Stimulated activated CD8-positive, alpha-beta memory T cell treated with anti-CD3 and anti-CD28 coated beads, Interleukin-4, amount 100 ng/mL, for 1 hour (primary cell): ENCODE measurements at places on chromosomes 6 and 20.

- no peak for DNase-seq
Observed at GRCh38 chr20:62269871-62270270, 31.6 kb downstream of the OSBPL2 start.

GRCh38 chr6:158475344-158476302, 84.3 kb upstream of the TMEM181 start:
- no peak for DNase-seq

GRCh38 chr6:71289039-71289801, 609 bp downstream of the OGFRL1 start:
- DNase-seq: no peak

DNA sequence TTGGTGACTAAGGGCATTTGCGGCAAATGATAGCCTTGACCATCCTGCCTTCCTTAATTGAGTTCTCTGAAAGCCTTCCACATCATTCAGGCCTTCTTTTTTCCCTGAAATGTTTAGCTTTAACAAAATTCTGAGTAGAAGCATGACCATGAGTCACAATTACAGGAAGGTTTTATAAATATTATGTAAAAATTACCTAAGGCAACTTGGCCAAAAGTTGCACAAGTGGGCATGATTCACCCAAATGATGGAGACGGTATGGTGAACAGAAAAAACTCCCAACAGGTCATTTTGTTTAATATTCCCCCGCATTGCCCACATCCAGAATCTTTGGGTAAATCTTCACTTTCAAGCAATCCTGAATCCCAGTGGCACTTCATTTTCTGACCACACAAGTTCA, 37.0 kb downstream of the MC3R start:
- DNase-seq: no peak

DNA sequence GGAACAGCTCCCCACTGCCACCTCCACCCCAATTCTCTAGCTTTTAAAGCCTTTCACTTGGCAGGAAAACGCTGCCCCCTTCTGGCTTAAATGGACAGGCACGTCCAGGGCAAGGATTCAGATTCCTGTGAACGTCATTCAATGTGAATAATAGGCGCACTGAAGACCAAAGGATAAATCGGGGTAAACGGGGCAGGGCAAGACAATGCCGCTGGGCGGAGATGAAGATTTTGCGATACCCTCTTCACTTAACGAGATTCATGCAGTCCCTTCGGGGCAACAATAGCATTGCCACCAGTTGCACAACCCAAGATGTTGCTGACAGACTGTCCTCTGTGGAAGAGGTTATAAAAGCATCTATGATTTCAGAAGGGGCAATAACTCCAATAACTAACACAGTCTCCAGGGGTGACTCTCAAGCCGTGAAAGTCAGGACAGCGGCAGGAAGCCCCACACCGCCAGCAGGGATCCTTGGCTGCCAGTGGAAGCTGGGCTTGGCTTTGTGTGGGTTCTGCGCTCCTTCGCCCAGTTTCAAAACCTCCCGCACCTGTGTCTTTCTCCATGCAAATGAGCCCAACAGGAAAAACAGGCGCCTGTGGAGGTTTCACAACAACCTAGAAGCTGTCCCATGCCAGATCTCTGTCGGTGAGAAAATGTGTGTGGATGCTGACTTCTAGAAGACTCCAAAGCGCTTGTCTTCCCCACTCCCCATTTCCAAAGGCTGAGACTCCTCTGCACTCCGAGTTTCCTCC, 291.8 kb downstream of the BMP7 start:
- no peak for DNase-seq

GRCh38 chr6:150866991-150867501, 1.5 kb downstream of the MTHFD1L start:
- no peak for DNase-seq

DNA sequence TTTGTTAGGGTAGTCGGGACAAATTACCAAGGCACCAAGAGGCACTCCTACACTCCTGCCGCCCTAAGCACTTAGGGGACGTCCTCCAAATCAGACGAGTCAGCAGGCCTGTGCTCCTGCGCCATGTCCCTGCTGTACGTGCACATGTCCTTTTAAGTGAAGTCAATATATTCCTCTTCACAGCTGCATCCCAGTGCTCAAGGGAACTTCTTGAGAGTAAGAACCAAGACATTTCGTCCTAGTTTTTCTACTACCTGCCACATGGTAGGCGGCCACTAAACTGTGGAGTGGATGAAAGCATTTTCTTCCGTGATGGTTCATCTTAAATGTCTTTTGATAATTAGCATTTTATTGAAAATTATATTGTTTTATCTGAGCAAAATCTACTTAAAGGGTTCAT, 100.7 kb downstream of the RPP40 start:
- no peak for DNase-seq

DNA sequence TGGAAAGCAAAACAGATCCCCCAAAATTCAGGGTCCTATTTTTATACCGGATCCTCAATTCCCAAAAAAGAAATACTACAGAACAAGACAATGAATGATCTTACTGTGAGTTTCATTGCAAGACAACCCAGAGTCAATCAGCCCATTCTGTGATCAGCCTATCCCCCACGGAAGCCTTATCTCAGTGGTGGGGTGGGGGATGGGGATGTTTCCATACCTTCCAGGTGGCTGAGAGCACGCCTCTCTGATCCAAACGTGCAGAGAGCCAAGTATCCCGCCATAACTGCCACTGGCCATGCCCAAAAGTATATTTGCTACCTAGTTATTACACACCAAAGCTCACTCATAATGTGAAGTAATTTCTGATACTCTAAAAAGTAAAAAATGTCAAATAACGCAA, 15.1 kb downstream of the WFDC2 start:
- DNase-seq: no peak

- DNase-seq: no peak
Observed at GRCh38 chr6:43125119-43125518, 46.0 kb upstream of the SRF start.

DNA sequence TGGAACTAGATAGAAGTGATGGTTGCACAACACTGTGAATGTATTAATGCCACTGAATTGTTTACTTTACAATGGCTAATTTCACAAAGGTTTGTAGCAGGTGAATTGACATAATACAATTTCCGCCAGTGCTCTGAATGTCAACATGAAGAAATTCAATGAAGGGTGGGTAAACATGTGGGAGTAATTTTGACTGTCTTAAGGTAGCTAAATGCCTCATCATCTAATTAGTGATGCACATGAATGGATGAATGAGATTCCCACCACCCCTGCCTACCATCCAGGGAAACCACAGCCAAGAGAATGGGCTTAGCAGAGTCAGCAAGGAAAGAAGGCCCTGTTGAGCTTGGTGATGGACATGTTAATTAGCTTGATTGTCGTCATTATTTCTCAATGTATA, 275.3 kb downstream of the ALDH8A1 start:
- DNase-seq: no peak
